ENCODE measurements at places on chromosomes 4 and X.

DNA sequence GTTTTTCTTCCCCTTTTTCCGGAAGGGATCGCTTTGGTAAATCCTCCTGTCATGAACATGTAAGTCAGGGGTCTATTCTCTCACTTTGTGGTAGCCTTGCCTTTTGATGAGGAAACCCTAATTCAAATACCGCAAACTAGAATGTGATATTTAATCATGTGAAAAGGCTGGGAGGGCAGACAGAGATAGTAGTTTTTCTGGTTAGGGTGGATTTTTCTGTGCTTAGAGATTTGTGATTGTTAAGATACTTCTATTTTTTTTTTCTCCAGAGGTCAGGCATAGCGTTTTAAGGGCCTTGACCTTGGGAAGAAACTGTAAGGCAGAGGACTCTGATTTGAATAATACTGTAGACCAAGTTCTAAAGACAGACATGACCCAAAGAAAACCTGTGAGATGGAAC, 41.8 kb upstream of the PACRGL start:
- DNase-seq, result no peak

- DNase-seq, result no peak
Measured at GRCh38 chrX:118474586-118474985, 21.0 kb upstream of the DOCK11 start.

- DNase-seq, result peak; percentile 74
Measured at GRCh38 chr4:124937993-124938392, 225.5 kb upstream of the ANKRD50 start.

DNA sequence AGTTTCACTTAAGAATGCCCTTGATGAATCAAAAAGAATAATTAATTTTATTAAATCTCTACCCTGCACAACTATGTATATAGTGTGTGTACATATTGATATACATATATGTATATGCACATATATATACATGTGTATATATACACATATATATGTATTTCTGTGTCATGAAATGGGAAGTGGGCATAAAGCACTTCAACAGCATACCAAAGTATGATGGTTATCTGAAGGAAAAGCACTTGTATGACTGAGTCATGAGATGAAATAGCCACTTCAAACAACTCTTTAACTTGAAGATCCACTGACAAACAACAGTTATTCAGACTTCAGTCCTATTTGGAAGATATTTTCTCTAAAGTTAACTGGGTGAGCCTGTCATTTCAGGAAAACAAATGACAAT, 16.3 kb downstream of the RNF128 start:
- DNase-seq, result no peak

DNA sequence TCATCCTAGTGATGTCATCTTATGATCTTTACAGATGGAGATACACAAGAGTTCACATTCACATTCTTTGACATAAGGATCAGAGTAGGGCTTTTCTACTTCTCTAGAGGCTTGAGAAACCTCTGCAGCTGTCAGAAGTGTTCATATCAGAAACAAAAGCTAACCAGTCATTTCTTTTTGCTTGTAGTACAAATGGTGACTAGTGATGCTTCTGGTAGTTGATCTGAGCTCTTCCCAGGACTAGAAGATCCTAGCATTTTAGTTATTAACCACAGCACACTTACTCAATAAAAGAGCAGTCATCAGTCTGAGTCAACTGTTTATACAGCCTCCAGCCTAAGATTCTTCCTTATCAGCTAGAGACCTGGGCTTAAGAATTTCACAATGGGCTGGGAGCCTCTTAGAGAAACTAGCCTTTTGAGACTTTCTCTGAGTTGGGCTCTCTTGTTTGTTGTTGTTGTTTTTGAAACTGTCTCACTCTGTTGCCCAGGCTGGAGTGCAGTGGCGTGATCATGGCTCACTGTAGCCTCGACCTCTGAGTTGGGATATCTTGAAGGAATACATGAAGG, 84.1 kb downstream of the TMEM164 start:
- DNase-seq, result no peak

DNA sequence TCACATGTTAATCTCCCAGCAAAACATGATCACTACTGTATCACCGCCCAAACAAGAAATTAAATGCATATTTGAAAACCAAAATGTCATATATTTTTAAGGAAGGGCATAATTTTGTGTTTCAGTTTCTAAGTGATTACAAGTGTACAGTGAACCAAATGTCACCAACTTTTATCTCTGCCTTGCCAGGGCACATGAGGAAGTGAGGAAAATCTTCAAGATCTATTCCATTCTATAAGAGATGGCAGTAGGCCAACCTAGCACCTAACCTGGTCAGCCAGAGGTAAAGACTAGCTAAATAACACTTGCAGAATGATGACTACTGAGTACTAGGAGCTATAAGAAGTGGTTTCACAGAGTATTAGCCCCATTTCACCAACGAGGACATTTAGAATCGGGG, 107.2 kb downstream of the ATP11C start:
- no peak for DNase-seq

DNA sequence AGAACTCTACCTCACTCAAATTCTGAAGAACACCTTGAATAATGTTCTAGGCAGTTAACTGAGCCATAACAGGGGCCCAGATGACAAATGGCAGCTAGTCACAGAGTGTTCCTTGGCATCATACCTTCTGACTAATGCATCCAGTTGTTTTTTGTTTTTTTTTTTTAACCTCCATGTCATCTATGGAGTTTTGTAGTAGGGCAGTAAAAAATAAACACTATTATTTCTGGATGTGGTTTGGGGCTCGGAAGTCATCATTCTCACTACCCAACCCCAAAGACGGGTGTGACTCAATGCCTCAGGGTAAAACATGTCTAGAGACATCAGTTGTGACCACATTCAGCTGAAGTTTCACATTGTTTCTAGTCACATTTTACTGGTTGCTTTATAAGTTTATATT, 31.2 kb upstream of the MCF2 start:
- DNase-seq, result no peak

GRCh38 chr4:98242538-98242937, 18.6 kb upstream of the RAP1GDS1 start:
- no peak for DNase-seq

DNA sequence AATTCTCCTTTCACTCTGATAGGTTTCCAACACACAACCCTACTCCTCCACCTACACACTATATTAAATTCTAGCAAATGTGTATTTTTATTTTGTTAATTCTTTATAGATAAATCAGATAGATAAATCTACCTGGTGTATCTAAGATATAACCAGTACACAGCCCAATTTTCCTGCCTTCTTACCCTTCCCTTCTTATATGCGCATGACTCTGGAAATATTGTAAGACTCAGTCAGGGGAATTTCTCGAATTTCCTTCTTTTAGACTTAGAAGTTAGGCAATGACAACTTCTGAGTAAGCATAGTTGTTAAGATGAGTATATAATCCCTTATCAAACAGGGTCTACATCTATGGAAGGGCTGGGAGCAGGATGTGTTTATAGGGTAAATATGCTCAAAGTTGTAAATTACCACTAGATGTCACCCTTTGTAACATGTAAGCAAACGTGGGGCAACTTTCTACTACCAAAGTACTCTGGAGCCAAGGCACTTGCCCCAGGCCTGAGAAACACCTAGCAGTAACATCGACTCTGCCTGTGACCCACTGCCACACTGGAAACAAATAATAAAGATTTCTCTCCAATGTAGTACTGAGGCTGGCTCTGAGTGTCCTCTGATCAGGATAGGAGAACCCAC, 444.7 kb downstream of the IQCM start:
- no peak for DNase-seq

DNA sequence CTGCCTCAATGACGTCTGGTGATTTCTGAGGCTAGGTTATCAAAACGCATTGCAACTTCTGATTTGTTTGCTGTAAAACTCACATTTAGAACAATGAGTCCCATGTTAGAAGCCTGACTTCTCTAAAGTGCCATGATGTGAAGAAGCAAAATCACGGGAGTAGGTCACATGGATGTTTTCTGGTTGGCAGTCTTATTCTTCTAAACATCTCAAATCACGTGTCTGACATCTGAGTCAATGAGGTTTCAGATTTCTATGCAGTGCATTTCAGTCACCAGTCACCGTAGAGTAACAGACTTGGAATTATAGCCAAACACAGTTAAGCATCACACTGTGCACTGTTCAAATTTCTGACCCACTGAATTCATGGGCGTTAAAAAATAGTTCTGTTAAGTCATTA, 482.1 kb downstream of the TMA16 start:
- no peak for DNase-seq

- no peak for DNase-seq
Measured at GRCh38 chrX:133285341-133285740, 67.2 kb upstream of the TFDP3 start.

DNA sequence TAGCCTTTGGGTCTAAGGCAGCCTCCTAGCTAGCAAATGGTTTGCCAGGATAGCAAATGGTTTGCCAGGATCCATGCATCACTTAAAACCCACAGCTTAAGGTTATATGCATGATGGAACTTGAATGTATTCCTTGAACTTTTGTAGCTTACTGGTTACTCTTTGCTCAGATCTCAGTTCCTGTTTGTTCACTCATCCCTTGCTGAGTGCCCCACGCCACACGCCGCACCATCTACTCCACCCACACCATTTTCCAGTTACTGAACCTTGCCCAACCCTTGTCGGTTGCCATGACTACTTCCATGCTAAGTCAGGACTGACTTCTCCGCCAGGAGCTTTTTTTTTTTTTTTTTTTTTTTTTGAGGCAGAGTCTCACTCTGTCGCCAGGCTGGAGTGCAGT, 29.5 kb upstream of the XIAP start:
- peak; percentile 54 for DNase-seq

- DNase-seq, result no peak
Measured at GRCh38 chr4:147518086-147518485, 37.2 kb downstream of the EDNRA start.

DNA sequence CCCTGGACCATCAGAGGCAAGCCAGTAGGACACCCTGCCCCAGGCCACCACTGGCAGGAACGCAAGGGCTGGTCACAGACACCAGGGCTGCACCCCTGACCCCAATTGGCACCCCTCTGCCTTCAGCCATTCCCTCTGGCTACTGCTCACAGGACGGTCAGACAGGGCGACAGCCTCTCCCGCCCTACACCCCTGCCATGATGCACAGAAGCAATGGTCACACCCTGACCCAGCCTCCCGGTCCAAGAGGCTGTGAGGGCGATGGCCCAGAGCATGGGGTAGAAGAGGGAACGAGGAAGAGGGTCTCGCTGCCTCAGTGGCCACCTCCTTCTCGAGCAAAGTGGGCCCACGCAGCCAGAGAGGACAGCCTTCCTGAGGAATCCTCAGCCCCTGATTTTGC, 143.5 kb downstream of the SOWAHB start:
- DNase-seq, result no peak

DNA sequence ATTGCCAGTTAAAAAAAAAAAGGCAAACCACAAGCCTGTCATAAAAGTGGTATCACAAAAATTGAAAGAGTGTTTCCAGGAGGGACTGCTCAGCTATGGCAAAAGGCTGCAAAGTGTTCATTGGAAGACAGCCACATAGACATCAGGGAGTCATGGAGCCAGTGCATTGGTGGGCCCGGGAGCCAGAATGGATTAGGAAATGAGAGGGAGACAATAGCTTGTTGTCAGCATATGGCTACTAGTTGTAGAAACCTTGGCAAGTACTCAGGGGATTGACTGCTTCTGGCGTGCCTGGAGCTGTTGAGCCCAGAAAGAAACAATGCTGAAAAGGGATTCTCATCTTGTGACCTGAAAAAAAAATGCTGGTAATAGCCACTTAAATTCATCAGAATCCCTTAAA, 5.0 kb downstream of the GAR1 start:
- no peak for DNase-seq

- no peak for DNase-seq
Measured at GRCh38 chrX:110698696-110699095, 96.9 kb downstream of the CHRDL1 start.

DNA sequence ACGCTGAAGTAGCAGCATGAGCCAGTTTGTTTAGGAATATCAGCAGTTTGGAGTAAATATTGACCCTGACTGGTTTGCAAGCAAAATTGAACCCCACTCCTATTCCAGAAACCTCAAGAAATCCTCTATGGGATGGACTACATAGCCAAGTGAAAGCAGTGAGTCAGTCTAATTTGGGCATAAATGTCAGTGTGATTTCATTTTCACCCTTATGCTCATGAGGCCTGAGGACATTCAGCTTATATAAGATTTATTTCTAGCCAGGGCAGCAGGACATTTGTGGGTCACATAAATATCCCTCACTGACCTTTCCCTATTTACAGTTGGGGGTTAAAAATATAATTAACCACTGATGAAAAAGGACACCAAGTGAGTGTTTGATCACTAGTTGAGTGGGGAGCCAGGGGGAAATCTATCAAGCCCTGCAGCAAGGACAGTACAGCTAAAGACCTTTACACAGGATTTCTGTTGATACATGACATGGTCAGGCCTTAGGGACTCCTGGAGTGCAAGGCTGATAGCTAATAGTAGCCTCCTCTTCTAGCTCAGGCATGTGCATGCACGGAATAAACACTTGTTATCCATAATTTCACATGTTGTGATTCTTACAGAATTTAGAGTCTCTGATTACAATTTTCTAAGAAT, 996.9 kb upstream of the GRIA3 start:
- no peak for DNase-seq

DNA sequence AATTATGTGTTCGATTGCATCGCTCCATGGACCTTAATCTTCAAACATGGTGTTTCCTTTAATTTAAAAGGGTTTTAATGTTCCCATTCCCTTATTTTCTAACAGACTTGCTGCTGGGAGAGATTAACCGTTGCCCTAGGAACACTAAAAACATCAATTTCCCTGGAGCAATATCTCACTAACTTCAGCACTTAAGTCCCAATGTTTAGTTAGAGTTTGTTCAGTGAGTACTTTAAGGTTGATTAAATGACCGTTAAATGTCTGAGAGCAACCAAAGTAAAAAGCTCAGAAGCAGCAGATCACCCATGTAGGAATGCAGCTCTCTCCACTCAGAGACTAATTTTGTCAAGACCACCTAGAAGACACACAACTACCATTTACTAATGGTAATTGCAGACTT, 111.2 kb upstream of the PDE5A start:
- DNase-seq, result no peak

DNA sequence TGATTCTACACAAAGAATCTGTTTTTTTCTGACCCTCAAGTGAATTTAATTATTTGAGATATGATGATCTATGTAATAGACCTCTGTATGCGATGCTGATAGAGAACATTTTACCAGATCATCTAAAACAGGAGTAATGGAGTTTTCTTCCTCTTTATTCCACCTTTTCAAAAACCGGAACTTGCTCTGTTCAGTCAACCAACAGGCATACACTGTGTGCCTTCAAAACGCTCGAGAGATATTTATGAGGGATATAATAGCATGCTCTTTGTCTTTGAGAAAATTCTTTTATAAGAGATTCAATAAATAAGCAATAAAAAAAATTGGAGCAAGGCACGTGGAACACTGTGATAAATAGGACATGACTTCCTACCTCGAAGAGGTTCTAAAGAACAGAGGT, 2.0 kb downstream of the NYX start:
- no peak for DNase-seq

- DNase-seq, result no peak
Measured at GRCh38 chrX:790041-790506, 159.5 kb downstream of the SHOX start.

GRCh38 chrX:70916754-70917153, 8.2 kb upstream of the TEX11 start:
- no peak for DNase-seq

Data from upper lobe of left lung (tissue), 6 donors.